Cardiac muscle cell (in vitro differentiated cells and primary cell): ENCODE measurements at places on chromosomes 11 and 22.

GRCh38 chr11:44516688-44517507 lies 48.6 kb upstream of the CD82 start:
- DNase-seq, result no peak

- DNase-seq, result no peak
These were observed 565 bp downstream of the NUCB2 start for GRCh38 chr11:17277024-17277584.

GRCh38 chr11:61254403-61255025 lies 13.5 kb downstream of the PGA5 start:
- peak; percentile 72 for DNase-seq

GRCh38 chr11:3866206-3866605 lies 10.7 kb downstream of the STIM1 start:
- peak; percentile 68 for DNase-seq

- DNase-seq, result peak; percentile 18
These were observed 41.6 kb downstream of the C11orf71 start for GRCh38 chr11:114358716-114359115.
